ENCODE measurements at places on chromosomes 5 and 9.

DNA sequence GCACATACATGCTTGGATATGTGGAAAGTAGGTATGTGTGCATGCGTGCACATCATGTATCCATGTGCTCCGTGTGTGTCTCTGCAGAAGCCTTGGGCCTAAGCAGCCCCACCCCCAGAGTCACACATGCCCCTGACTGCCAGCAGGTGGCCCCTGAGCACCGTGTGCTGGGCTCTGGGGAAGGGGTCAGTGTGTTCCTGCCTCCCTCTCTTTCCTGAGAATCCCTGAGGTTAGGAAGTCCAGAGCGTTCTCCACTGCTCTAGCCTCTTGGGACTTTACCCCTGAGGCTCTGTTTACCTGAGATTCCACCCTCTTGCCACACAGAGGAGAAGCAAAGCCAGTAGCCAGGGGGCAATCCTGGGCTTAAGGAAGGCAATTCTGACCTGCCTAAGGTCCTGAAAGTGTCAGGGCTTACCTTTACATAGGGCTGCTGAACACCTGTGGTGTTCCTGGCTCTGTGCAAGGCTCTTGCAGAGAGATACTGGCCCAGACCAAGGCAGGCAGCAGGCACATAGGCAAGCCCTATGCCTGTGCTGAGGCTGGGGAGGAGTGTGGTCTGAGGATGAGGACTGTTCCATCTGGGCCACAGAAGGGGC, 207.3 kb downstream of the TMEM38B start:
- no peak for DNase-seq

GRCh38 chr9:110825950-110826349, 157.4 kb downstream of the MUSK start:
- DNase-seq = no peak

GRCh38 chr5:159301466-159301865, 28.8 kb downstream of the IL12B start:
- no peak for DNase-seq

DNA sequence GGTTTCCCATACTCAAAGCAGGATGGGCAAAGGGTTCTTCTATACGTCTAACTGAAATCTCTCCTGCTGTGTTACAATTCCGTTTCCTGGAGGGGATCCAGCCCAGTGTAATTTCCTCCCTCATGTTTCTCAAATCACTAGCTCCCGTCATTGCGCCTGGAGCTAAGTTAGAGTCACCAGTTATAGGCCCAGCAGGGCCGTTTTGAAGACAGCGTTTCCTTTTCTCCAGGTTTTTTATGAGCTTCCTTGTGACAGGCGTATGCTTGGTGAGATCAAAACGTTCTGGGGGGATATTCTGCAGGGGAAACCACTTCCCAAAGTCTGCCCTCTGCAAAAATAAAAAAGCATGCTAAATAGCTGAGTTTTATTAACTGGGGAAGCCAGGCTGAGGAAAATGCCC, 53.0 kb upstream of the WWC1 start:
- no peak for DNase-seq

DNA sequence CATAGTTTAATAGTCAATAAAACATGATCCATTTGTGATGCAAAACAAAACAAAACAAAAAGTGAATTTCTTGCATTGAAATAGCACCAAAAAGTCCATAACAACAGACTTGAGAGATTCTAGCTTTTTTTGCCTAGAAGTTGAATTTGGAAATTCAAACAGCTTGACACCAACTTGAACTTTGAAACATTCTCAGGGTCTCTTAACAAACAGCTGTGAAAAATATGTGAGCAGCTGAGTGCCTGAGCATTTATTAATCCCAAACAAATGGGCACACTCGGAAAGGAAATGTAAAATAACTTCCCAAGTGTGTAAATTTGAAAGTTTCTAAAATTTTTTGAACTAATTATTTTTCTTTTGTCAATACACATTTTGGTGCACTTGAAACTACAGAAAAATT, 56.0 kb upstream of the HMHB1 start:
- DNase-seq = no peak

- DNase-seq = no peak
These were observed 583.1 kb downstream of the CCDC171 start for GRCh38 chr9:16135968-16136367.

DNA sequence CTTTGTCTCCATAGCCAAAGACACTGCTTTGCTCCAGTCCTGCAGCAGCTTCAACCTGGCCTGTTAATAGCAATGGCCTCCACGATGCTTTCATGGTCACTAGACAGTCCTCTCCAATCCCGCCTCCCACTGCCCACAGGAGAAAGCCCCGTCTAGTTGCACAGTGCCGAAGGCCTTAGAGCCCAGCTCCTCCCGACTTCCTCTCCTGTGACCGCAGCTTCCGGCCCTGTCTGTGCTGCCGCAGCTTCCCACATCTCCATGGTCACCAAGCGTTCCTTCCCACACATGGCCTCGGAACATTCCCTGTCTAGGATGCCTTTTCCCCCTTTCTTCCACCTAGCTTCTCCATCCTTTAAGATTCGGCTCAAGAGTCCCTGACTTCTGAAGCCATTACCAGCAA, 23.4 kb downstream of the PCA3 start:
- DNase-seq = no peak

DNA sequence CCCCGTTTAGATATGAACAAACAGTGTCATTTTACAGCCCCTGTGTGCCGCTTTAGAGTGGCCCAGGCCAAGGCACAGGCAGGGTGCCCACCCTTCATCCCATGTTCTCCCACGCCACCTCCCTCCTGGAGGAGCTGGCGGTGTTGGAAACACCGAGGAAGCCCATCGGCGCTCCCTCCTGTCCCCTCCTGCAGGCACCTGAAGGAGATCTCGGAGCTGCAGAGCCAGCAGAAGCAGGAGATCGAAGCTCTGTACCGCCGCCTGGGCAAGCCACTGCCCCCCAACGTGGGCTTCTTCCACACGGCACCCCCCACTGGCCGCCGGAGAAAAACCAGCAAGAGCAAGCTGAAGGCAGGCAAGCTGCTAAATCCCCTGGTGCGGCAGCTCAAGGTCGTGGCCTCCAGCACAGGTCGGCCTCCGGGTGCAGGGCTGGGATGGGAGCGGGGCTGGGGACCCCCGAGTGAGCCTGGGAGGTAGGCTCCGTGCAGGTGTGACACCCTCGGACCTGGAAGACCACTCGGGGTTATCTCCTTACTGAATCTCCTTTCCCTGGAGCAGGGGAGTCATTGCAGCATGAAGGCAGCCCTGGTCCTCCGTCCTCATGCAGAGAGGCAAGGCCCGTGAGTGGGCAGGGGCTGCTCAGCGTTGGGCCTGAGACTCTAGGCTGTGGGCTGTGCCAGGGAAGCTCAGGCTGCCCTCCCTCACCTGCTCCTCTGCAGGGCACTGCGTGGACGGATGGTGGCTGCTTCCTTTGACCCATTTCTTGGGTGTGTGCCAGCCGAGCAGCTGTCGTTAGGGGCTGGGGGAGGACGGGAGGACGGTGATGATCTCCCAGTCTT, 113.9 kb downstream of the WNK2 start:
- no peak for DNase-seq

GRCh38 chr5:135996611-135997010, 32.2 kb upstream of the TGFBI start:
- DNase-seq = no peak

DNA sequence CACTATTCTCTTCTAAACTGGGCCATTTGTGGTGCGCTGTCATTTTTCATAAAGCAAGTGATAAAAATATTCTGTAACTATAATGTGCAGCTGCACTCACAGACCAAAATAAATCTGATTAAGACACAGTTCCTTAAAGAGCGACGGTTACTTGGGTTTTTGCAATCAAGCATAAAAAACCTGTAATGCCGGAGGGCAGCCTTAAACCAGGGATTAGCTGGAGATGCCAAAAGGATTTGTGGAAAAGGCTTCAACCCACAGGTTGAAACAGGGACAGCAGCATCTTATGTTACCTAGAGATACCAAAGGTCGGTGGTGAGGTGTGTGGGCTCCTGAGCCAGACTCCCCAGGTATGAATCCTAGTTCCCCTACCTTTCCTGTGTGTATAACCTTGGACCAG, 49.3 kb downstream of the CTNND2 start:
- DNase-seq = no peak

DNA sequence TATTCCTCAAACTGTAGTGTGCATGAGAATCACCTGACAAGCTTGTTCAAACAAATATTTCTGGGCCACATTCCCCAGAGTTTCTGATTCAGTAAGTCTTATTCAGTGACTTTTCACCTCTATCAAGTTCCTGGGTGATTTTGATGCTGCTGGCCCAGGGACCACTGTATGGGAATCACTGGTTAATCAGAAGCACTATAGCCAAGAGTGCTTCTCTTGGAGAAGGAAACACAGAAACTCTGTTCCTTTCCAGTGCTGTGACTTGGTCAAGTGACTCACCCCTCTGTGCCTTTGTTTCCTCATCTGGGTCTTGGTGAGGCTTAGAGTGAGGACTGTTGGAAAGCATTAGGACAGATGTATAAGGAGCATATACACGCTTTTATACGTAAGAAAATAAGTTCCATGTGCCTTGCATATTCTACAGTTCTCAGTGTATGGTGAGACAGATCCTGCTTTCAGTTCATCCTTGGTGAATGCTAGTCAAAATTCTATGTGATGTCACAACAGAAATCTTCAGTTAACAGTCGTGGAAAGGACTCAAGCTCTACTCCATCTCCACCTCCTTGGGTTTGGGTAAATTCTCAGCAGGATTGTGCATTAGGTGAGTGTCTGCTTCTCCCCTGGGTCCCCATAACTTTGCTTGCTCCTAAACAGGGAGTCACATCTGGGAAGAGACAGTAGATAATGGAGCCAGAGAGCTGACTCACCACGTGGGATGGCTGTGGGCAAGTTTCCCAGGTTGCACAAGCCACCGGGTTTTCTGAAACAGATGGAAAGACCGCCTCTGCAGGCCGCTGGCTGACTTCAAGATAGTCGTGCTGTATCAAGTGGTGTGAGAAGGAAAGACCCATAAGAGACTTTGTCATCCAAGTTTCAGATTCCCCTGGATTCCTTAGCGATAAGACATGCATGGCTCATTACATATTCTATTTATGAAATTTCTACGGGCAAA, 117.0 kb downstream of the NXNL2 start:
- no peak for DNase-seq

DNA sequence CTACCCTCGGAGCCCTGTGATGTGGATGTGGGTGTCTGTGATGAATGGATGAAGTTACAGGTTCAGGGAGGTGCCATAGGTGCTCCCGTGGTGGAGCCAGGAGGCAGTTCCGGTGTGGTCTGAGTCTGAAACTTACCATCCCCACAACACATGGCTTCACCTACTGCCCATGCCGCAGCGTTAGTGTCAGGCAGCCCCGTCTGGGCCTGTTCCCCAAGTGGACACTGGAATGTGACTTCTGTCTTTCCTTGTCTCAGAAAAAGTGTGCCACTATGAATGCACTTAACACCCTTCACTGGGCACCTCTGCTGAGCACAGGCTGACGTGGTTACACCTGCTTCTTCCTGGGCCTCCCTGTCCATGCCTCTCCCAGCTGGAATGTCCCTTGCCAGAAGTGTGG, 8.6 kb downstream of the ANKRD33B start:
- DNase-seq = no peak

DNA sequence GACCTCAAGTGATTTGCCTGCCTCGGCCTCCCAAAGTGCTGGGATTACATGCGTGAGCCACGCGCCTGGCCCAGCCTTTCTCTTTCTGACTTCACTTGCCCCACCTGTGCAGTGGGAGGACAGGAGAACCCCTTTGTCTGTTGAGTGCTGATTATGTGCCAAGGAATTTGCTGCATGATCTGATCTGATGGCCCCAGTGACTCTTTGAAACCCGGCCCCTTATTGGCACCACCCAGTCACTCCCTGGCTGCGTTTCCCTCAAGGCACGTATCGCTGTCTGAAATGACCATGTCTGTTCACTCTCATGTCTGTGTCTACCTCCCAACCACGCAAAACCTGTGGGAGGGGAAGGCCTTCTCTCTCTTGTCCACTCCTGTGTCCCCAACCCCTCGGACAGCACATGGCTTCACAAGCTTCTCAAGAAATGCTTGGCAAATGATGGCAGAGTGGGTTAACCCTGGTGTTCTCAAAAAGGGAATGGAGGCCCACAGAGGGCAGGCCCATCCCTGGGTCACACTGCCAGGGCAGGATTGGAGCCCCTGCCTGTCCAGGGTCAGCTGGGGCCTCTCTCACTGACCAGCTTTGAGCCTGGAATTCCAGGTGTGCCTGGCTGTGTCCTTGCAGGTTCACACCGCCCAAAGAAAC, 21.9 kb downstream of the NEK6 start:
- no peak for DNase-seq

GRCh38 chr5:121426153-121426552, 425.5 kb upstream of the FTMT start:
- DNase-seq = no peak

DNA sequence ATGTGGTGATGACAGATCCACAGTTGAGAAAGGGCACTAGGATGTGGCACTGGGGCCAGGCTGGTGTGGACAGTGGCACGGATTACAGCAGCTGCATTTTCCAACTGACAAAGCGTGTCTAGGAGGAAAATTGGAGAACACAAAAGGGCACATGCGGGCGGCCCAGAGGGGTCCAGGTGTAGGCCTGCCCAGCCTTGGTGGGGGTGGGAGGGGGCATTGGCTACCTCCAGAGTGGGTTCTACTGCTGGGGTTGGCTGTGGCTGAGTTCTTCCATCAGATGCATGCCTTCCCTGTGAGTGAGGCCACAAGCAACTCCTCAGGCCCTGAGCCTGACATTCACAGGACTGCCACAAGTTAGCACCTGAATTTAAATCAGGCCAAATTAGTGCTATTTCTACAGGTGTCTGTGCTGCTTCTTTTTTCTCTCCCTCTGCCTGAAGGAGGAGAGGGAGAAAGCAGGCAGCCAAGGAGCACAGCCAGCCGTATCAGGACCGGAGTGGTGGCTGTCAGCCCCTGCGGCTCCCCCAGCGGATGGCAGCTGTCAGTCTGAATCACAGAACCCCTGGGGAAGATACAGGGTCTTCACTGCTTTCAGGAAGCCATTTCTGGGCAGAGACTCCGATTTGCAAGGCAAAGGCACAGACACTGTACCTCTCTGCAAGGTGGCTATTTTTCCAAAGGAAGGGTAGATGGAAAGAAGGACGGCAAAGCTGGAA, 464.2 kb downstream of the SPOCK1 start:
- no peak for DNase-seq

GRCh38 chr5:52892242-52892878, 96.8 kb upstream of the ITGA2 start:
- DNase-seq = no peak

- DNase-seq = peak; percentile 68
These were observed 35.0 kb downstream of the IPPK start for GRCh38 chr9:92634712-92635605.

GRCh38 chr9:103037508-103038477, 42.7 kb downstream of the CYLC2 start:
- DNase-seq = no peak

DNA sequence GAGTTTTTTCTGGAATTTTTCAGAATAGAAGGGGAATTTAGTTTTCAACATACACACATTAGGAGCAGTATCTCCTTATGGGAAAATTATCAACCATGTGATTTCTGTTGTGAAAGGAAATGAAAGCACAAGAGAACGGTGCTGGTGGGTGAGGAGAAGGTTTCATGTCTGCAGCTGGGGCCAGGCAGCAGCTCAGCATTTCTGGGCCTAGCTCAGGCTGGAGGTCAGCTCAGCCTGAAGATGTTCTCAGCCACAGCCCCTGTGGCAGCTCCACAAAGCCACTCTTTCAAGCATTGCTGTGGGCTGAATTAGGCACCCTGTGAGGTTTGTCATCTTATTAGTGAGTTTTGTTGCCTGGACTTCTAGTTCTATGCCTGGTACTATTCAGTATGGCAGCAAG, 90.3 kb downstream of the DIRAS2 start:
- no peak for DNase-seq

GRCh38 chr5:52177193-52177592, 610.5 kb upstream of the ITGA1 start:
- DNase-seq = no peak

Data from activated T-cell treated with anti-CD3 and anti-CD28 coated beads, Interleukin-2, amount 50 U/mL, for 1 hour (primary cell).